ENCODE measurements at places on chromosomes 5 and 9.

DNA sequence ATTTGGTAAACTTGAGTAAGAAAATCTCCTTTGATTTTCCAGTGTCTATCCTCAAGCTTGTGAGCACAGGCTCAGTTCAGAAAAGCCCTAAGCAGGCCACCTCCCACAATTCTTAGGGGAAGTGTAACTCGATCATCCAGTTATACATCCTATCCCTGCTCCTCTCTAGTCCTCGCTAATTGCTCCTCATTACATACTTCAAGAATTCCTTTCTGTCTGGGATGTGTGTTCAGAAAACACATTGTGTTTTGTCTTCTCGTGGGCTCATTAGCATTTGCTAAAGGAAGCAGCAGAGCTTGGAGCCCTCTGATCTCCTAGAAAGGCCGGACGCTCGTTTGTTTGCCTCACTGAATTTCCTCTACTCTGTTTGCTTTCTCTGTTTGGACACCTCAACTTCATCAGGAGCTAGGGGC lies 268.2 kb upstream of the RFX3 start:
- no peak for DNase-seq

DNA sequence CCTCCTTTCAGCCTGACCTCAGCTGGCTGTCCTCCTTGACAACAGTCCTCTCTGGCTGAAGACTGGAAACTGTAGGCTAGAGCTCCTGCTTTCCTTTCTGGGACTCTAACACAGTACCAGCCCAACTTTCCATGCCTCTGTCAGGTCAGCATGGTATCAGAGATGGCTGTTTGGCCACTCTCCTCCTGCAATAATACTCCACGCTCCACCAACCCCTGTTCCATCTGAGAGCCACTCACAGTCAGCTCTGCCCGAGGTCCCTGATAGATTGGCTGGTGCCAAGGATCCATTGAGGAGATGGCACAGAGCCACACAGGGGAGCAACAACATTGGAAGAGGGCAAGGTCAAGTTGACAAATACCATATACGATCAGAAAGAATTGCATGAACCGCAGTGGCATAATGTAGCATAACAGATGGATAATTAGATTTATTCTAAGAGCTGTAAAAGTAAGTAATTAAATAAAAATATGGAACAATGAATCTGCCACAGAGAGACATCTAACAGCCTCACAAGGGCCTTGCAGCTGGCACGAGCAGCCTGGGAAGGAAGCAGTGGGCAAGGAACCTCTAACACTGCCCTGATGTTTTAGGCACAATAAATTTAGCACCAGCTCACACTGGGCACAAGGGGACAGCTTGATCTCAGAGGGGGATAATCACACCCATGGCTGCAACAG lies 94.3 kb upstream of the LRRTM2 start:
- DNase-seq: no peak

- no peak for DNase-seq
Observed at GRCh38 chr9:37301042-37301853, 121.2 kb upstream of the GRHPR start.

DNA sequence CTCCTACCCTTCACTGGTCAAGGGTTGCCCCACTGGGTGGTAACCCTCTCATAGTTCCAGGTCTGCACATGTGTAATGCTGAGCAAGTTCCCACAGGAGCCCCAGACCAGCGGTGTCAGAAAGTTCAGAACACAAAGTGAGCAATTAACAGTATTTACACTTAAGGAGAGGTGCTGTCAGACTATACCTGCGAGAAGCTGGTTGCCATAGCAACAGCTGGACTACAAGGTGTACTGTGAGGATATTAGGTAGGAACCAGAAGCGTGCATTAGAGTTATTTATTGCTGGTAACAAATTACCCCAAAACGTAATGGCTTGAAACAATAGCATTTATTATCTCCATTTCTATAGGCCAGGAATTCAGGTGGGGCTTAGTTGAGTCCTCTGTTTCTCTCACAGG lies 317.0 kb upstream of the RPS23 start:
- DNase-seq: no peak

Measured in activated T-cell treated with anti-CD3 and anti-CD28 coated beads, Interleukin-2, amount 50 U/mL, for 48 hours (primary cell).